ENCODE measurements at places on chromosomes 2 and 18.

GRCh38 chr2:204078003-204078698 lies 141.6 kb downstream of the ICOS start:
- DNase-seq = no peak

DNA sequence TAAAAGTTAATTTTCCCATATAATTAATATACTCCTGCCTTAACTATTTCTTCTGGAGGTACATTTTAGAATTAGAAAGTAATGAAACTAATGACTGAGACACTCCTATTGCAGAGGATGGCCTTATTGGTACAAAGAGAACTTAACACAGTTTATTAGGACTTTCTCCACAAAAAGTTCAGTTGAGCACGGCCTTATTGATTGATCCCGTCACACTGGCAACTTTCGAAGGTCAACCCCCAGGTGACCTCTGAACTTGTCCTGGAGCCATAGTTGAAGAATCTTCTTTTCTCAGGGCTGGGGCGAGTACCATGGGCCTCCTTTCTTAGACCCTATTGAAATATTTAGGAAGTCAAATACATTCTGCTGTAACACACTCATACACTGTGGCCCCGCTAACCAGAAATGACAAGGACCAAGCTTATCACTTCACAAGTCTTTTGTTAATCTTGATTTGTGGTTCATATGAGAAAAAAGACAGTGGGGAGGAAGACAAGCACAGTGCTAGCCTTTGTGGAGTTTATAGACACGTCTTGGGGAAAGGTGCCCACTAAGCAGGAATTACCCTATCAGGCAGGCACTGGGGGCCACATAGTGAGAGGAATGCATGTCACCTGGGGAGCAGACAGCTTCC lies 11.2 kb downstream of the SPP2 start:
- no peak for DNase-seq

DNA sequence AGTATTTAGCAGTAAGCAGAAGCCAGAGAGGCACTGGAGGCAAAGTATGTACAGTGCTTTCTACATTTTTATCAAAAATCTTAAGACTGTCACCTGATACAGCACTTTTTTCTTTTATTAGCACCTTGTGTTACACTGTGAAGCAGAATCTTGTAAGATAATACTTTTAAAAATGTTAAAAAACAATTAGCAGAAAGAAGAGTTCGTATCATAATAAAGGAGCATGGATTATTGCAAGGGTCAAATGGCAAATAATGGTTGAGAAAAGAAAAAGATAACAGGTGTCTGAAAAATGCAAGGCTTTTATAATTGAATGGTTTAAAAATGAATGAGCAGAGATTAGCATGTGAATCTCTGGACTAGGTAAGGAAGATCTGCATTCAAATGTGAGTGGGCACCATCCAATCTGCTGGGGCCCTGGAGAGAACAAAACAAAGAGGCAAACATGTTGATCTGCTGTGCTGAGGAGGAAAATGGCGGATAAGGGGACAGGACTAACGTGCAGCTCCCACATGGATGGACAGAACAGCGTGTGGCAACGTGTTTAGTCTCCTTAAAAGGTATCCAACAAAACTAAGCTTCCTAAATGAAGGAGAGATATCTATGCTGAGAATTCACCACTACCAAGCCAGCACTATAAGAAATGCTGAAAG lies 9.5 kb downstream of the CEBPZOS start:
- DNase-seq = no peak

DNA sequence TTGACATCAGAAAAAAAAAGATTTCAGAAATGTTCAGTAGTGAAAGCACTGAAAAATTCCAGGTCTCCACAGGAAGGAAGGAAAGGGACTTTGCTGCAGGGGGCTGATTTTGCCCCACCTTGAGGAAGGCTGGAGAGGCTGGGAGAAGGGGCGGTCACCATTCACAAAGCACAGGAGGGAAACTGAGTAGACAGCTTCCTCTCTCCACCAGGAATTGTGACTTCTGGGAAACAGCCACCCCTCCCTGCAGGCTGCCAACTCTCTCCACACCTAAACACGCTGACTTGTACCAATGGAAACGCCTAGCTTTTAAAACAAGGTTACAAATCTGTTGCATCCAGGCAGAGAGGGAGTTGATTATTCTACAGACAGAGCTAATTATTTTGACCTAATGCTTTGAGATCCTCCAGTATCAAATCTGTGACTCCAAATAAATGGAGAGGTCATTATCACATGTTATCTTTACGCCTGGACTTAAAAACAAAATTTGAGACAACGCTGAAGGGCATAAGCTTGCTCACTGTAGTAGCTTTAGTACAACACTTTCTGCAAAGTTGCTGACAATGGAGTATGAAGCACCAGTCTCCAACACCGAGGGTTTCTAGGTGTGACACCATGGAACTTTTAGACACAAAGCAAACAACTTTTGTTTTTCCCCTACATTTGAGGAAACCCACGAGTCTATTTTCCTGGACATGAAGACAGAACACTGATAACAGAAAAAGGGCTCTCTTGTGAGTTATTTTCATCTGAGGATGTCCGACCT lies 42.7 kb downstream of the EPHA4 start:
- DNase-seq = no peak

DNA sequence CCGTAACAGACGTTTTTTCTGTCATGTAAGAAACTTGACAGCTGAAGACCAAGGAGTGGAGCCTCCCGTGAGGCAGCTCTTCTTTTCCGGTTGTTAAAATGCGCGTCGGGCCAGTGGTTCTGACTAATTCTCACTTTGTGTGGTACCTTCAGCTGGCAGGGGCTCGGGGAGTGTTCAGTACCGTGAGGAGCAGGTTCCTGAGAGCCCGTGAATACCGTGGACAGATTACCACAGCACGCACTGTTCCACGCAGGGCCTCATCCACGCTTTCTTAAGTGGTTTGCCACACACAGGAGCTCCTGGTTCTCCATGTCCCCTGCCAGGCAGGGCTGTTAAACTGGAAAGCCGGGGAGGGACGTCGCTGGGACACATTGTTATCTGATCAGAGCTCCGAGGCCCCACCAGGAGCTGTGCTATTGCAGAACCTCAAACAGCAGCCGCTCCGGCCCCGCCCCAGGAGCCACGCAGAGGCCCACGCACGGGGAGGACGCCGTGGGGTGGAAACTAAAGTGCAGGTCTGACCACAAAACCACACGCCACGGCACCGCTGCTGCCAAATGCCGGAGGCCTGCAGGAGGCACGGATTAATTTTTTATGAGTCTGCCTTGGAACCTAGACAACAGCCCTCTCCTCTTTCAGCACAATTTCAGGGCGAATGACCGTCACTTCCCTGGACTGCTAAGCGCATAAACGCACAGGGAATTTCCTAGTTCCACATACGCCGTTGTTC lies 43.3 kb downstream of the NFATC1 start:
- DNase-seq = no peak

DNA sequence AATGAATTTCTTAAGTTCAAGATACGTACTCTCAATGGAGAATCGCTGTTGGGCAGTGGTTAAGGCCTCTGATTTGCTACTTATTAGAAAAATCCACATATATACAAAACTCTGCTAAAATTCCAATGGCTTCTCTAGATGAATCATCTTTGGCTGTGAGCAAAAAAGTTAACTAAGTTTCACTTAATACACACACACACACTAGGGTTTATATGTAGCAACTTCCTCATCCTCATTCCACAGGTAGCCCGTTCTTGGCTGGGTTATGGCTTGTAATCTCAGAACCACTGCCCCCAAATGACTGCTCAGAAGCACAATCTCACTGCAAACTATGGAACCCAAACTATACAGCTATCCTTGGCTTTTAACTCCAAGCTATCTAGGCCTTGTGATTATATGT lies 99.7 kb downstream of the SMAD2 start:
- no peak for DNase-seq

GRCh38 chr18:32189790-32190189 lies at the start of gene MEP1B:
Gene MEP1B, plus strand, starts transcription at chr18:32190039. Its CDS starts 32 bp downstream, at chr18:32190071.
- no peak for DNase-seq

DNA sequence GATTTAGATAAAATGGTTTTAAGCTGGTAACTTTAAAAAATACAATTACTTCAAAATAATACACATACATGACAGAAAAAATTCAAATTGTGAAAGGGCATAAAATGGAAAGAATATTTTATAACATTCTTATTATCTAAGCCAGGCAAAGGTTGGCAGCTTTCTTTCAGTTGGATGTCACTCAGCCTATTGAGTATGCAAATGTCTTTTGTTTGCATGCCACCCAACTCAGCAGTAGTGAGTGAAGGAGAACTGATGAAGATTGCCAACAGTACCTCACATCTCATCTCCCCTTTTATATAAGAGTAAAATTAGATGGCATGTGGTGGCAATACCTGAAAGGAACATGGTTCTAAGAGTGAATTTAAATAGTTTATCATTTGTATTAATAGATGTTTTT lies 24.8 kb downstream of the BMPR2 start:
- no peak for DNase-seq

Data from SW 1271 (cell line).